Activated CD4-positive, CD25-positive, alpha-beta regulatory T cell treated with anti-CD3 and anti-CD28 coated beads, Interleukin-2, amount 50 U/mL, for 16 hours (primary cell): ENCODE measurements at places on chromosomes 16 and 17.

DNA sequence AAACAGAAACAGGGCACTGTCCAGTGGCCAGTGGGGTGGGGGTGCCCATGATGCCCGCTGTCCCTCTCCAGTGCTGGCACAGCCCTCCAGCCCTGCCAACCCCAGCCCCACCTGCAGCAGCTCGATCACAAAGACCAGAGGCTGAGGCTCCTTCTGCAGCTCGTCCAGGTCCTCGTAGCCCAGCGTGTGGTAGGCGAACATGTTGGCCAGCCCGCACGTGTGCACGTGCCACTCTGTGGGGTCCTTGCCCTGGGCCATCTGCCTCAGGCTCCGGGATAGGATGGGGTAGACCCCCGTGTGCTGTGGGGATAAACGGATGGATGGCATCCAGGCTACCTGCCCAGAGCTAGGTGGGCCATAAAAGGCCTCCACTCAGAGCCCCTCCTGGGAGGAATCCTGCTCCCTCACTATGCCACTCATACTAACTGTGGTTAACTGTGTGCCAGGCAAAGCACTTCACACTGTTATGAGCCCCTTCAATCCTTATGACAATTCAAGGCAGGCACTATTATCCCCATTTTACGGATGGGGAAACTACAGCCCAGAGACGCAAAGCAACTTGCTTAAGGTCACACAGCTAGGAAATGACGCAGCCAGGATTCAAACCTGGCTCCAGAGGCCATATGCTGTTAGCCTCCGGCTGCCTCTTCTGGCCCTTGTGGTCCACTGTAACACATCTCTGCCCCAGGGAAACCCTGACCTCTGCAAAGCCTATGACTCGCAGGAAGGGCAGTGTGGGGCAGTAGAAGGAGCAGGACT, 6.5 kb downstream of the AIPL1 start:
- DNase-seq, result no peak

GRCh38 chr17:78777881-78778280, 4.2 kb downstream of the CYTH1 start:
- no peak for DNase-seq

GRCh38 chr16:52450916-52451315, 96.0 kb downstream of the TOX3 start:
- no peak for DNase-seq

DNA sequence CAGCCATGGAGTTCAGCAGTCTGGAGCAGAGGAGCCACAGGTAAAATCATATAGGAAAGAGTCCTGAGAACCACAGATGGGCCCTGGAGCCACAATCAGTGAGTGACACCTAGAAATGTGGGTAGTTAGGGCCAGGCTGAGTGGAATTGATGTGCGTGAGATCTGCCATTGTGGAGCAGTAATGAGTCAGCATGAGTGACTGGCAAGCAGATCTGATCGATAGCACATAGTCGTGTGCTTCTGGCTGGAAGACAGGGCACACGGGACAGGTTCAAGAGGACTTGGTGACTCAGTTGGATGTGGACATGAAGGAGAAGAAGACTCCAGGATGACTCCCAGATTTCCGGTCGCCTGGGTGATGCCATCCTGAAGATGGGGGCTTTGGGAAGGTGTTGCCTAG, 12.3 kb downstream of the ADORA2B start:
- DNase-seq, result no peak

DNA sequence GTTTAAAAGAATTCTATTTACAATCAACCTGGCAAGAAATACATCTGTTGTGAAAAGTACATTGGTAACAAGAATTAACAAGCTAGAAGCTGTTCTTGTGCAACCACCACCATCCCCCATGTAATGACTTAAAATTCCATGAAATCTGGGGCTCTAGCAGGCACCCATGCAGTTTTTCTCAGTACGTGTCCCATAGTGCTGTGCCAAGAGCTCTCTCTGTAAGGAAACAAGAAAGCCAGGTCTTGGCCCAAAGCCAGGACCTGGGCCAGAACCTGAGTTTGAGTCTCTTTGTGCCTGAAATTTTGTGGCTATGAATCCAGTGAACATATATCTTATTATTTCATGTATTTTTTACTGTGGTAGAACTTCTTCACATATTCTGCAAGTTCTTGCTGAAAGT, 46.6 kb downstream of the NUP93 start:
- DNase-seq, result no peak

DNA sequence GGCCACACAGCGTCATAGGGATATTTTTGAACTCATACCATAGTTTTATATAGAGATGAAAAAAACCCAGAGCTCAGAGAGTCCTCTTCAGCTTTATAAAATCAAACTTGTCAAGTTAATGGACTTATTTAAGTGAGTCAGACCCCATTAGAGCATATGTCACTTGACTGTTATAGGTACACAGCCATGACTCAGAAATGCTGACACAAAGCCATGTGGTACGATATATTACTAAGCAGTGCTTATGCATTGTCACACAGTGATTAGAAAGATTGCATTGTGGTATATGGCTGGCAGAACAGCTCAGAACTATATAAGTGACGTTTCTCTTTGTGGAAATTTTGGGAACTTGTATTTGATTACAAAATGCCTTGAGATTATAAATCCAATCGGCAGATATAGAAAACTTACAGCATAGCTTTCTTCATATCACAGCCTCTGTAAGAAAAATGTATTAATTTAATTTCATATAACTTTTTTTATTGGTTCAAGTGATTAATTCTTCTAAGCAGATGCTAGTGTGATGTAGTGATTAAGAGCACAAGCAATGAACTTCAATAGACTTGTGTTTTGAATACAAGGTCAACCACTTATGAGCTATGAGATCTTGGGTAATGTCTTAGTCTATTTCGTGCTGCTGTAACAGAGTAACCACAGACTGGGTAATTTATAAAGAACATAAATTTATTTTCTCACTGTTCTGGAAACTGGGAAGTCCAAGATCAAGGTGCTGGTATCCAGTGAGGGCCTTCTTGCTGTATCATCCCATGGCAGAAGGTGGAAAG, 25.8 kb upstream of the GINS3 start:
- DNase-seq, result no peak

DNA sequence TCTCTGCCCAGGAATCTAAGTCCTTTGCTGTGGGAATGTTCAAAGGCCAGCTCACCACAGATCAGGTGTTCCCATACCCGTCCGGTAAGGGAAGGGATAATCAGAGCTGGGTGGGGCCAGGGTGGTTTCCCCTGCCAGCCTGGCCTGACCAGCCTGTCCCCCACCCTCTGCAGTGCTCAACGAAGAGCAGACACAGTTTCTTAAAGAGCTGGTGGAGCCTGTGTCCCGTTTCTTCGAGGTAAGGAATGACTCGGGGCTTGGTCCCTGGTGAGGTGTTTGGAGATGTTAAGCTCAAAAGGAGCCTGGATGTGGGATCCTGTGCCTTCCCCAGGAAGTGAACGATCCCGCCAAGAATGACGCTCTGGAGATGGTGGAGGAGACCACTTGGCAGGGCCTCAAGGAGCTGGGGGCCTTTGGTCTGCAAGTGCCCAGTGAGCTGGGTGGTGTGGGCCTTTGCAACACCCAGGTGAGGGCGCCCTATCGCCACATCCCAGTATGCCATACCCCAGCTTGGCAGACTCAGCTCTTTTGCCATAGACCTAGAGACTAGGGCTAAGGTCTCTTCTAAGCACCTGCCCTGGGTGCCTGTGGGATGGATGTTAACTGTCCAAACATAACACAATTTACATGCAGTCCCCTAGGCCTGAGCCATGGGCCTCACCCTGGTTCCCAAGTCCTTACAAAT, 997 bp downstream of the ACADVL start:
- DNase-seq, result no peak

DNA sequence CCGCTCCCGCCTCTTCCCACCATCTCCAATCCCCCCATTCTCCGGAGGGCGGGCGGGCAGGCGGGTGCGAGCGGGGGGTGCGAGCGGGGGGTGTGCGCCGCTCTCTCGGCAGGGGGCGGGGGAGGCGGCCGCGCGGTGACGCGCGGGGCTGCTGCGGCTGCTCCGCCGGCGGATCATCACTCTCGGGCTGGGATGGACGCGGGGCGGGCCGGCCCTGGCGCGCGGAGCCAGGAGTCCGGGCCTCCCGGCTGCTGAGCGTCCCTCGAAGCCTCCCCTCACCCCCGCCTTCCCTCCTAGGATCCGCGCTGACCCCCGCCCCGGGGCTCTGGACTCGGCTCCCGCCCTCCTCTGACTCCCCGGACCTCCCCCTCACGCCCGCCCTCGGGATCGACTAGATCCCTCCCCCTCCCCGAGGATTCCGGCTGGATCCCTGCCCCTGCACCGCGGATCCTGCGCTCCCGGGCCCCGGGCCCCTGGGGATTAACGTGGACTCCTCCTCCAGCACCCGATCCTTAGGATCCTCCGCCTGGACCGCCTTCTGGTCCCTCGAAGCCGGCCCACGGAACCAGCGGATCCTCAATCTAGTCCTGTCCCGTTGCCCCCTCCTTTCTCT, 946 bp upstream of the TMEM256 start:
- peak; percentile 34 for DNase-seq

- DNase-seq, result no peak
Observed at GRCh38 chr16:80691111-80691741, 113.2 kb downstream of the CDYL2 start.

DNA sequence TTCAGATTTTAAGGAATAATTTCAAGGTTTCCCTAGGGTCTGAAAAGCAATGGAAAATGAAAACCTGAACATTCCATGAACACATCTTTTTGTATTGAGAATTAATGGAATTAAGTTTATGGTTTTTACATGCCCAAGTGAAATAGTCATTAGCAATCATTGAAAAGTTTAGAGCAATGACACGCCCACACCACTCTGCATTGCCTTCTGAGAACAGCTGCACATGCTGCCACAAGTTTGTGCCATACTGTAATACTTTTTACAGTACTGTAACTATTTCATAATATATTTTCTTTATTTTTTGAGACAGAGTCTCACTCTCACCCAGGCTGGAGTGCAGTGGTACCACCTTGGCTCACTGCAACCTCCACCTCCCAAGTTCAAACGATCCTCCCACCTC, 345.2 kb upstream of the PMFBP1 start:
- no peak for DNase-seq

GRCh38 chr17:81579821-81580321, 27.7 kb upstream of the FAAP100 start:
- no peak for DNase-seq

GRCh38 chr16:48810803-48811453, 200.9 kb upstream of the N4BP1 start:
- no peak for DNase-seq

GRCh38 chr17:17509601-17510425, 13.6 kb upstream of the RASD1 start:
- DNase-seq, result no peak

DNA sequence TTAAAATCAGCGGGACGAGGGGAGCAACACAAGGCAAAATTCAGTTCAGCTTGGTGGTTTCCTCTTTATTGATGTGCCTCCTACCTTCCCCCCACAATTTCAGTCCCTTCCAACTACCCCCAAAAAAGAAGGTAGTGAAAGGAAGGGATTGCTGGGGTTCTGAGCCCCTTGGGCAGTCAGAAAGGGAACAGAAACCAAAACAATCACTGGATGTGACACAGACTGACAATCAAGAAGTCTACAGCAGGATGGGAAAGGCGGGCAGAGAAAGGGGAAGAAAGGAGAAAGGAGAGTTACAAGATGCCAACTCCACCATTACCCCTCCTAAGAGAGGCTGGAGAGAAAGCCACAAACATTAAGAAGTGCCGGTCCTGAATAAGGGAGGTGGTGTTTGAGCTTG, 1.1 kb upstream of the PHF23 start:
- no peak for DNase-seq

GRCh38 chr17:82272495-82273326, 789 bp downstream of the CSNK1D start:
- DNase-seq, result no peak

- no peak for DNase-seq
Observed at GRCh38 chr16:4679850-4680636, 13.3 kb upstream of the NUDT16L1 start.

- DNase-seq, result no peak
Observed at GRCh38 chr17:58513267-58513964, 1.0 kb downstream of the MTMR4 start.

DNA sequence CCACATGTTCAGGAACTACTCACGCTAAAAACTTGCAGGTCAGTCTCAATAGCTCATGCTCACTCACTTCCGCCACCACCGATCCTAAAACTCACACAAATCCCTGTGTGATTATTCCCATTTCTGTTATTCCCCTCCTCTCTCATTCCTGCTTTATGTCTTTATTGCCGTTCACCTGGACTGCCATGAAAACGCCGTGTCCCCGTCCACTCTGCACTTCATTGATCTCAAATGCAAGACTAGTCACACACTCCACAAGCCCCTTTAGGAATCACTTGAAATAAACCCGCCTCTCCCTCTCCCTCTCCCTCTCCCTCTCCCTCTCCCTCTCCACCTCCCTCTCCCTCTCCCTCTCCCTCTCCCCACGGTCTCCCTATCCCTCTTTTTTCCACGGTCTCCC, 78.0 kb downstream of the AXIN2 start:
- no peak for DNase-seq

GRCh38 chr16:78321620-78322360, 222.3 kb downstream of the WWOX start:
- DNase-seq, result no peak
